ENCODE measurements at places on chromosomes 1 and 21.

GRCh38 chr1:168116327-168116799, 20.4 kb downstream of the GPR161 start:
- no peak for DNase-seq

DNA sequence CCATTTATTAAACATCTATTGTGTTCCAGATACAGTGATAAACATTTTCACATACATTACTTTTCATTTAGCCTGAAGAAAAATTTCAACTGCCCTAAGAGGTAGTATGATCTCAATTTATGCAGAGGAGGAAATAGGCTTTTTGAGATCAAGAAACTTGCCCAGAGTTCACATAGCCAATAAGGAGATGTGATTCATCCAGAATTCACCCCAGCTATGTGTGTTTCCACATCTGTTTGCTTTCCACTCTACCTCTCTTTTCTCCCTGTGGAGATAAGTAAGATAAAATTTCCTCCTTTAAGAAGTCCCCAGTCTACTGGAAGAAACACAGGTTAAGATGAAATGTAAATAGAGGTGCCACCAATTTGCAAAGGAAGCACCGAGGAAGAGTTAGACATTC, 199.7 kb upstream of the C8B start:
- DNase-seq, result no peak

DNA sequence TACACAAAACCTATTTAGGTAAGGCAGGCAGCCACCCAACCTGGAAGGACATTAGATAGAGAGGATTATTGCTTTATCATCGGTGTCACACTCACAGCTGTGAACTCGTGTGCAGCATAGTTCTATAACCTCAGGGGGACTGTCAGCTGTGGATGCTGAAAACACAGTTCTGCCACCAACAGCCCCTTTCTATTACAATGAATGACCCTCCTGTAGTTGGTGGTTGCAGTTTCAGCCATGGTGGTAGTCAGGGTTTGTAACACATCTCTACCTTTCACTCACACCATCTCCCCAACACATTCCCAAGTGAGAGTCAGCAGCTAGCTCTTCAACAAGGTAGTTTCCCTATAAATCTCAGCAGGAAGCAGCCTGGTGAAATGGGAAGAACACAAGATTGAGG, 136.8 kb downstream of the ZC3H11B start:
- DNase-seq, result no peak

DNA sequence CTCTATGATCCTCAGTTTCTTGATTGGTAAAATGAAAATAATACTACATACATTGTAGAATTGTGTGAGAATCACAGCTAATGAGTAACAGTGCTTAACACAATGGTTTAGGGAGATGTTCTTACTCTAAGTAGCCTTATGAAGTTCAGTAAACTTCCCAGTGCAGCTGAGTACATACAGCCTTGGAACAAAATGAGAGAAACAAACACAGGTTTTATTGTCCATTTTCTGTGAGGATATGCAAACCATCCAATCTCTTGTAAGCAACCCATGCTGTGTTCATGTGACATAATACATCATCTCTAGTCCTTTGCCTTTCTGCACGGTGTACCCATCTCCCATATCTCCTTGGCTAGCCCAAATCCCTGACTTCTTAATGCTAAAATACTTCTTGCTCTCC, 14.7 kb upstream of the STRIP1 start:
- DNase-seq, result no peak

DNA sequence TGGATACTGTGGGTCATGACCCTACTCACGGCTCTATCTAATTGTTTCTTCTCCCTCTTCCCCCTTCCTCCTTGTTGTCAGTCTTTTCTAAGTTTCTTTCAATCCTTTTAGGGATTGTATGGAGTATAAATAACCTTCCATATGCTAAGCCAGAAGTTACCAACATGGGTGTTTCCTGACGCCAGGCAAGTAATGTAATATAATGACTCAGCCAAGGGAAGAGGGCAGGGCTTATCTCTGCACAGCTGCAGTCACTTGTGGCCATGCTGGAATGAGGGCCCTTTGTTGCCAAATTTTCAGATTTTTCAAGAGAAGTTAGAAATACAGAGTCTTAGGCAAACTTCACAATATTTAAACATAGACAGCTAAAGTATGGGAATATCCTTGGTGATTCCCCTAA, 194.6 kb downstream of the ST6GALNAC3 start:
- DNase-seq, result peak; percentile 26

- DNase-seq, result no peak
Observed at GRCh38 chr21:28074676-28075075, 918.0 kb downstream of the LTN1 start.

DNA sequence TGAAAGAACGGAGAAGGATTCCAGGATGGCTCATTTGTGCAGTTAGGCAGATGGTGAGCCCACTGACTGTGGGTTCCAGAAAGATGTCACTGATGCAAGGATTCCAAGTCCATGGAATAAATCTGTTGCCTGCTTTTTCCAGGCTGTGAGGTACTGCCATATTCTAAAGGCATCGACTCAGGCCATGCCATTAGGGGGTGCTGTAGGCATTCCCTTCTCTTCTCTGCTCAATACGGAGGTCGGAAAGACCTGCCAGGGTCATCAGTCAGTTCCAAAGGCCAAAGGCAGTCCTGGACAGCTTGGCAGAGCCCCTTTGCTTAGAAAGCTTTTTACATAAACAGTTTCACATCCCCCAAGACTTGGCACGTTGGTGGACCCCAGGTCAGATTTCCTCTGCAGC, 31.7 kb upstream of the TMEM125 start:
- DNase-seq, result peak; percentile 45
